ENCODE measurements at places on chromosomes 2 and 18. TPM values are rescaled to one million over a fixed set of nuclear protein-coding genes. Genes with fewer than 3 reads are reported as not detected.

ESPNL gene
- not detected for total RNA-seq

SLC4A5 gene
- total RNA-seq: 1.6 TPM

SEPTIN2 gene
- 272 TPM for total RNA-seq

NOL4 gene
- not detected for total RNA-seq

ANKRD53 gene
- total RNA-seq: 0.66 TPM

TAF1B gene
- total RNA-seq: 10.1 TPM

CROCC2 gene
- not detected for total RNA-seq

ABHD1 gene
- not detected for total RNA-seq

BARD1 gene
- total RNA-seq: 24.1 TPM

GRCh38 chr2:213021971-213022899 is 129.2 kb downstream of the IKZF2 start:
- no peaks in the 10 kb centered on the region for H3K36me3 ChIP-seq
- H3K27ac ChIP-seq: no peak overlapping the region
- DNase-seq: no peak
- no peaks in the 10 kb centered on the region for H3K27me3 ChIP-seq
- no peak overlapping the region for H3K4me3 ChIP-seq
- no peaks in the 10 kb centered on the region for H3K4me1 ChIP-seq

GRCh38 chr2:223538920-223539440 is 63.2 kb downstream of the SCG2 start:
- no peaks in the 10 kb centered on the region for H3K27me3 ChIP-seq
- no peak for DNase-seq
- H3K4me1 ChIP-seq: peaks cover 27% of the 10 kb centered on the region
- H3K27ac ChIP-seq: no peak overlapping the region
- H3K4me3 ChIP-seq: no peak overlapping the region

DNA sequence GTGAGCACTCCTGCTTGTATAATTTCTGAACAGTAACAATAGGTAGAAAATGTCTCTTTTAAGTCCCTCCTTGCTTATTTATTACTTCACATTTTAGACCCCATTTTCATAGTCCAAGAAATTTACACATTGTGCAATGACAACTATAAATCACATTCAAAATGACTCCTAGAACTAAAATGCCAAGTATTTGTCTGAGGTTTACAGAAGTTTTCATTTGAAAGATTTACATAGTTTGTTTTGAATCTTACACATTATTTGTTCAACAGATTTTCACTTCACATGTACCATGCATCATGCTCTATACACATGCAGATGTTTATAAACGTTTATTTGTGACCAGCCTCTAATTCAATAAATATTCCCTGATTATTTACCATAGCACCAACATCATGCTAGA is 15.7 kb upstream of the TRIB2 start:
- H3K4me1 ChIP-seq: no peaks in the 10 kb centered on the region
- H3K27me3 ChIP-seq: no peaks in the 10 kb centered on the region
- H3K4me3 ChIP-seq: no peak overlapping the region
- no peak for DNase-seq
- H3K27ac ChIP-seq: no peak overlapping the region

- no peaks in the 10 kb centered on the region for H3K36me3 ChIP-seq
- H3K4me3 ChIP-seq: no peak overlapping the region
- peak overlapping the region; percentile 74 for H3K27ac ChIP-seq
- peaks cover 35% of the 10 kb centered on the region for H3K4me1 ChIP-seq
These were observed 48.5 kb upstream of the DTNA start for GRCh38 chr18:34661464-34662087.

DNA sequence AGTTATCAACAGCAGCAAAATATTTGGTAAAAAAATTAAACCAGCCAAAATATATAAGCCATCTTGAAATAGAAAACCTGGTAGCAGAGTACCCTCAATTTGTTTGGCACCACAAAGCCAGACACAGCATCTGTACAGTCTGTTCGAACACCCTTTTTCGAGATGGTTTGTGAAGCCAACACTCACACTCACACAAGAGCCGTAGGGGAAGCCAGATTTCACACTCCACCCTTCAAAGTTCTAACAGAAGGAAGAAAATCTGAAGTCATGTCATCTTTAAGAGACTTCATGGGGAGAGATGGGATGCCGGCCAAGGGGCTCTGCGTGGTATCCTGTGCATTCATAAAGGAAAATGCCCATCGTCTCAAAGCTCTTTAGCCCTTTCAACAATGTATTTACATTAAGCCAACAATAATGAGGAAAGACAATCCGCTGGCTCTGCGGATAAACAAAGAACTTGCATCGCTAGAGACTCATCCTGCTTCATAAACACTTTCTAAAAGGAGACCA is 451.5 kb upstream of the CHST9 start:
- DNase-seq: no peak
- H3K4me1 ChIP-seq: no peaks in the 10 kb centered on the region
- H3K27ac ChIP-seq: no peak overlapping the region
- no peak overlapping the region for H3K4me3 ChIP-seq
- no peaks in the 10 kb centered on the region for H3K27me3 ChIP-seq

GRCh38 chr2:143720095-143720664 is 591.0 kb downstream of the ARHGAP15 start:
- no peak overlapping the region for H3K4me3 ChIP-seq
- H3K27me3 ChIP-seq: no peaks in the 10 kb centered on the region
- DNase-seq: no peak
- no peaks in the 10 kb centered on the region for H3K4me1 ChIP-seq
- H3K27ac ChIP-seq: no peak overlapping the region
- H3K36me3 ChIP-seq: no peaks in the 10 kb centered on the region

GRCh38 chr18:63142594-63143225 is 176.9 kb downstream of the BCL2 start:
- no peak overlapping the region for H3K4me3 ChIP-seq
- DNase-seq: no peak
- no peak overlapping the region for H3K27ac ChIP-seq
- H3K27me3 ChIP-seq: no peaks in the 10 kb centered on the region

- no peaks in the 10 kb centered on the region for H3K36me3 ChIP-seq
- H3K27ac ChIP-seq: no peak overlapping the region
- peaks cover 4% of the 10 kb centered on the region for H3K27me3 ChIP-seq
- no peaks in the 10 kb centered on the region for H3K4me1 ChIP-seq
These were observed 94.5 kb downstream of the DPP4 start for GRCh38 chr2:161979490-161979889.

DNA sequence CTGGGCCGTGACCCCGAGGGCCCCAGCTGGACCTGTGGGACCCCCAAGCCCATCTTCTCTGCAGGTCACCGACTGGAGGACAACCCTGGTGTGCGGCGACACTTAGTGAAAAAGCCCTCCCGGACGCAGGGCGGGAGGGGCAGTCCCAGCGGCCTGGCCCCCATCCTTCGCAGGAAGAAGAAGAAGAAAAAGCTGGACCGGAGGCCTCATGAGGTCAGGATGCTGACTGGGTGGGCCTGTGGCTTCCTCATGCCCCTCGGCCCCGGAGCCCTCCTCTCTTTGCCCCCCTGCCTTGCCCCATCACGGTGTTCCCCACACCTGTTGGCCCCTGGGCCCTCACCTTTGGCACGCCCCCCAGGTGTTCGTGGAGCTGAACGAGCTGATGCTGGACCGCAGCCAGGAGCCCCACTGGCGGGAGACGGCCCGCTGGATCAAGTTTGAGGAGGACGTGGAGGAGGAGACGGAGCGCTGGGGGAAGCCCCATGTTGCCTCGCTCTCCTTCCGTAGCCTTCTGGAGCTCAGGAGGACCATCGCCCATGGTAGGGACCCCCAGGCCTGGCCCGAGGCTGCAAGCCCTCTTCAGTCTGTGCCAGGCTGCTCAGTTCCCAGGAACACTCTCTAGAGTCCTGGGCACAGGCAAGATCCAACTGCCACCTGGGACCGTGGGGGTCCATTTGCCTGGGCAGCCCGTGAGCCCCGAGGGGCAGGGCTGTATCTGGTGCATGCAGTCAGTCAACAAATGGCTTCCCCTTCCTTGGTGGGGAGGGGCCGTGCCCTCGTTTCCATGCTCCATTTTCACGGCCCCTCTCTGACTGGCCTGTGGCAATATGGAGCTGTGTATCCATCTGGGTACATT is 4.7 kb downstream of the SLC4A3 start:
- peaks cover 15% of the 10 kb centered on the region for H3K4me1 ChIP-seq
- H3K27me3 ChIP-seq: peaks cover 16% of the 10 kb centered on the region
- no peak overlapping the region for H3K4me3 ChIP-seq
- no peak overlapping the region for H3K27ac ChIP-seq
- no peaks in the 10 kb centered on the region for H3K36me3 ChIP-seq

All from esophagus muscularis mucosa (tissue), 4 donors.